ENCODE measurements at places on chromosomes 6 and 20. TPM values are rescaled to one million over a fixed set of nuclear protein-coding genes. Genes with fewer than 3 reads are reported as not detected.

The DNAH8 gene
- polyA plus RNA-seq, result not detected

The WFDC12 gene
- polyA plus RNA-seq, result not detected

The THBS2 gene
- polyA plus RNA-seq, result 12.9 TPM

The BNIP5 gene
- not detected for polyA plus RNA-seq

The SNAP25 gene
- polyA plus RNA-seq, result 237 TPM

The SLC22A23 gene
- 25.9 TPM for polyA plus RNA-seq

The HCRTR2 gene
- not detected for polyA plus RNA-seq

The C4A gene
- 25.3 TPM for polyA plus RNA-seq

The FNDC11 gene
- polyA plus RNA-seq, result 8.0 TPM

The GSTA3 gene
- not detected for polyA plus RNA-seq

The LY6G5C gene
- polyA plus RNA-seq, result 7.6 TPM

The VIP gene
- polyA plus RNA-seq, result 0.27 TPM

The RPS6KA2 gene
- 49.1 TPM for polyA plus RNA-seq

The PHF20 gene
- polyA plus RNA-seq, result 34.9 TPM

The CST5 gene
- not detected for polyA plus RNA-seq

The RAD21L1 gene
- not detected for polyA plus RNA-seq

The HLA-DQB1 gene
- 1.4 TPM for polyA plus RNA-seq

The PRSS16 gene
- 24.8 TPM for polyA plus RNA-seq

The FHL5 gene
- 1.1 TPM for polyA plus RNA-seq

The LMBRD1 gene
- polyA plus RNA-seq, result 48.7 TPM

The FAM209B gene
- polyA plus RNA-seq, result not detected

The TBXT gene
- polyA plus RNA-seq, result not detected

The ADIG gene
- not detected for polyA plus RNA-seq

The DYNLT2 gene
- polyA plus RNA-seq, result 1.6 TPM

The SYNDIG1 gene
- polyA plus RNA-seq, result 19.3 TPM

The PRDM13 gene
- polyA plus RNA-seq, result 2.5 TPM

The HLA-DRB5 gene
- polyA plus RNA-seq, result 2.6 TPM

The ELOVL2 gene
- 25.3 TPM for polyA plus RNA-seq

The PAK5 gene
- polyA plus RNA-seq, result 7.2 TPM

The MDN1 gene
- 10.5 TPM for polyA plus RNA-seq

The EYA4 gene
- polyA plus RNA-seq, result 13.5 TPM

The DPPA5 gene
- polyA plus RNA-seq, result not detected

The SIRPB1 gene
- 2.5 TPM for polyA plus RNA-seq

The GLP1R gene
- 12.7 TPM for polyA plus RNA-seq

The CALHM6 gene
- polyA plus RNA-seq, result 1.2 TPM

The OR2H2 gene
- polyA plus RNA-seq, result not detected

The TCP11 gene
- polyA plus RNA-seq, result 1.4 TPM

The EDN1 gene
- 5.1 TPM for polyA plus RNA-seq

The PNLDC1 gene
- polyA plus RNA-seq, result 0.36 TPM

The DAAM2 gene
- 63.4 TPM for polyA plus RNA-seq

The AVP gene
- polyA plus RNA-seq, result 1,079 TPM

The DACT2 gene
- polyA plus RNA-seq, result 4.6 TPM

The RNF217 gene
- 0.41 TPM for polyA plus RNA-seq

The C20orf141 gene
- polyA plus RNA-seq, result not detected

The PROKR2 gene
- not detected for polyA plus RNA-seq

The SRSF3 gene
- polyA plus RNA-seq, result 187 TPM
